ENCODE measurements at places on chromosomes 6 and 20. TPM values are rescaled to one million over a fixed set of nuclear protein-coding genes. Genes with fewer than 3 reads are reported as not detected.

DNA sequence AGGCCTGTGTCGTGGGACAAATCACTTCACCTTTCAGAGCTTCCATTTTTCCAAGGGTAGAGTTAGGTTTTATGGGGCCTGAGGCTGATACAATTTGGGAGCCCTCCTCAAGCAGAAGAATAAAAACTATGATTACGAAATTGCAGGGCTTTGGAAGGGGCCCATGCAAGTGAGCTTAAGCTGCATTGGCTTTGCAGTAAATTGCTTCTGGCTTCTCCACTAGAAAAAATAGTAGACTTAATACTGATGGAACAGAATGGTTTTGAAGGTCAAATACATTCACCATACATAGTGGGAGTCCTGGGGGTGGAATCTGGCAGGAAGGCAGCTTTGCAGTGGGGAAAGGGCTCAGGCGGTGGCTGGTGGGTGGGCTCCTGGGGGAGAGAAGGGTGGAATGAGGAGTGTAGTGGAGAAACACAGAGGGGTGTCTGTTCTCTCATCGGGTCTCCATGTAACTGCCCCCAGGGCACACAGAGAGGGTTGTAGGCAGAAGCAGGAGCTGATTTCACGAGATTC is 55.9 kb upstream of the RNF24 start:
- no peak for DNase-seq

The PDYN gene
- not detected for total RNA-seq

The HTR1E gene
- total RNA-seq: not detected

The PRR18 gene
- total RNA-seq: 0.33 TPM

The FAM217A gene
- not detected for total RNA-seq

The BPHL gene
- 7.1 TPM for total RNA-seq

The HTR1B gene
- total RNA-seq: not detected

The LY6G6D gene
- total RNA-seq: not detected

The TRERF1 gene
- total RNA-seq: 1.3 TPM

The EFCAB8 gene
- total RNA-seq: 0.28 TPM

The HCK gene
- total RNA-seq: not detected

- no peak for DNase-seq
These were observed 68.3 kb upstream of the TNFRSF21 start for GRCh38 chr6:47377971-47378370.

The SLC22A2 gene
- 0.02 TPM for total RNA-seq

- no peak for DNase-seq
These were observed 474.4 kb upstream of the HSF2 start for GRCh38 chr6:121925024-121925423.

The MDFI gene
- total RNA-seq: 176 TPM

- DNase-seq: peak; percentile 41
These were observed 4.8 kb upstream of the ZNFX1 start for GRCh38 chr20:49282584-49283171.

The LAMA4 gene
- total RNA-seq: 28.5 TPM

DNA sequence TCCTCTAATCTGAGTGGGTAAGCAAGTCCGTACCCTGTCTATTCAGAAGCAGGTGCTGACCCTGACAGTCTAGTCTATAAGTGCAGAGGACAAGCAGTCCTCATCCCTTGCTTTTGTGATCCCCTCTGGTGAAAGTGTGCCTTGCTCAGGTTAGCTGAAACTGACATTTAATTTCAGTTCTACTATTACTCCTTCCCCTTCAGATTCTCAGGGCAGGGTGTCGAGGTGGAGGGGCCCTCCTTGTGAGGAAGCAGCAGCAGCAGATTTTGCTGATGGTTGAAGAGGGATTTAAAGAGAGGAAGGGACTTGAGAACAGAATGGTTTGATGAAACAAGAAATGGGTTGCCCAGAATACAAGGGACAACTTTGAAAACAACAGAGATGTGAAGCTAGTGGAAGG is 309.3 kb downstream of the CLIC5 start:
- no peak for DNase-seq

DNA sequence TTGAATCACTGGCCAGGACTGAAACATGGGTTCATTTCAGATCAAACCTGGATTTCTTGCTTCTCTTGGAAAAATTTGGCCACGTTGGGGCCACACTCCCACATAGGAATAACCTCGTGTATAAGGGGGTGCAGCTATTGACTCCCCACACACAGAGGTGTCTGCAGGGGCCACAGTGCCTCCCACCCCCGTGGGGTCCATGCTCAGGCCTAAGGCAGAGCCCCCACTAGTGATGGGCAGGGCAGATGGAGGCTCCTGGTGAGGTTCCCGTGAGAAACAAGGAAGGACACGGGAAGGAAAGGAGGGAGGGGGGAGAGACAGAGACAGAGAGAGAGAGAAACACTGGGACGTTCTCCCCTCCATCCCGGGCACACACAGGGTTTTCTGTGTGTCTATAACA is 230.5 kb downstream of the ERMARD start:
- DNase-seq: no peak

The NOTCH4 gene
- total RNA-seq: 4.9 TPM

GRCh38 chr6:162179196-162179951 is 548.2 kb downstream of the PRKN start:
- DNase-seq: peak; percentile 33

The PPP1R11 gene
- 43.9 TPM for total RNA-seq
